ENCODE measurements at places on chromosomes 12 and 14. TPM values are rescaled to one million over a fixed set of nuclear protein-coding genes. Genes with fewer than 3 reads are reported as not detected.

GRCh38 chr14:73221945-73222344 is 15.4 kb upstream of the PAPLN start:
- no peaks in the 10 kb centered on the region for H3K4me1 ChIP-seq
- no peak overlapping the region for H3K4me3 ChIP-seq
- H3K27me3 ChIP-seq: no peaks in the 10 kb centered on the region

GRCh38 chr12:132685400-132685799 is 1.7 kb downstream of the POLE start:
- H3K27me3 ChIP-seq: no peaks in the 10 kb centered on the region
- H3K27ac ChIP-seq: peak overlapping the region; percentile 42
- no peak for DNase-seq
- H3K4me3 ChIP-seq: peak overlapping the region; percentile 86
- peaks cover 15% of the 10 kb centered on the region for H3K4me1 ChIP-seq

GRCh38 chr12:1656902-1657301 is 27.9 kb downstream of the WNT5B start:
- H3K27ac ChIP-seq: no peak overlapping the region
- H3K4me1 ChIP-seq: peaks cover 12% of the 10 kb centered on the region
- H3K27me3 ChIP-seq: peaks cover 6% of the 10 kb centered on the region

GRCh38 chr12:48126953-48127630 is 7.9 kb downstream of the PFKM start:
- no peak for DNase-seq
- H3K4me1 ChIP-seq: no peaks in the 10 kb centered on the region
- peaks cover 5% of the 10 kb centered on the region for H3K36me3 ChIP-seq
- no peaks in the 10 kb centered on the region for H3K27me3 ChIP-seq

GRCh38 chr12:96164951-96165811 is 29.0 kb upstream of the ELK3 start:
- H3K36me3 ChIP-seq: no peaks in the 10 kb centered on the region
- no peak overlapping the region for H3K27ac ChIP-seq
- no peak for DNase-seq
- peaks cover 19% of the 10 kb centered on the region for H3K27me3 ChIP-seq
- no peak overlapping the region for H3K4me3 ChIP-seq
- no peaks in the 10 kb centered on the region for H3K4me1 ChIP-seq

DNA sequence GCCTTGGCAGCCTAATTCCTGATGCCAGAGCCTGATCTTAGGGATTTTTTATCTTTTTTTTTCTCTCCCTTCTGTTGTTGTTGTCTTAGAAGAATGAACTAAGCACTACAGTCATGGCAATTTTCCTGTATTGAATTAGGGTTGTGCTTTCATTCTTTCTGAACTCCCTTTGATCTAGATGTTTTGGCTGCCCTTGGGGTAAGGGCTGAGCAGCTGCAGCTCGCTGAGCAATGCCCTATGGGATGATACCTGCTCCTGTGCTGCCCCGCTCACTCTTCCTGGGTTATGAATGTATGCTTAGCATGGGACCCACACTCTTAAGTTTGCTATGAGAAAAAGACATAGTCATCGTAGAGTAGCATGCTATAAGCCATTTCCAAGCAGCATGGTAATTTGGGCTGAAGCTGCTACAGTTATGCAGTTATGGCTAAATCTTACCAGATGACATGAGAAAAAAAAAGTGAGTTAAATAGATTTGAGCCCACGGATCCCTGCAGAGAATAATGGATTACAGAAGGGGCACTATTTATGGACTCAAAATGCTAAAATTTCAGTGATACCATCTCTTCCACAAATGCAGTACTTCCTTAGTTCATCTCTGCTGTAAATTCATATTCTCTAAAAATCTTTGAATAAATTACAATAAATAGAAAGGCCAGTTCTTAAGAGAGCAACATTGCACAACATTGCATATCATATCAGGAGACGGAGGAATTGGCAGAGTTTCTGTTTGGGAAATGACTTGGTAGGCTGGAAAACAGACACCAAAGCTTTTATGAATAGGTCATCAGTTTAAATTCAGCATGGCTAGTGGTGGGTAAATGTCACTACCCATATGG is 79.2 kb upstream of the PTHLH start:
- no peak for DNase-seq
- no peaks in the 10 kb centered on the region for H3K27me3 ChIP-seq
- H3K36me3 ChIP-seq: no peaks in the 10 kb centered on the region
- peak overlapping the region; percentile 11 for H3K27ac ChIP-seq
- no peaks in the 10 kb centered on the region for H3K4me1 ChIP-seq

SYCP3 gene
- total RNA-seq: not detected

NELL2 gene
- 0.42 TPM for total RNA-seq
